T follicular helper cell (primary cell): ENCODE measurements at places on chromosomes 1 and 21.
A peak's percentile ranks its signal among the peaks of the same experiment; 100 is the strongest.

DNA sequence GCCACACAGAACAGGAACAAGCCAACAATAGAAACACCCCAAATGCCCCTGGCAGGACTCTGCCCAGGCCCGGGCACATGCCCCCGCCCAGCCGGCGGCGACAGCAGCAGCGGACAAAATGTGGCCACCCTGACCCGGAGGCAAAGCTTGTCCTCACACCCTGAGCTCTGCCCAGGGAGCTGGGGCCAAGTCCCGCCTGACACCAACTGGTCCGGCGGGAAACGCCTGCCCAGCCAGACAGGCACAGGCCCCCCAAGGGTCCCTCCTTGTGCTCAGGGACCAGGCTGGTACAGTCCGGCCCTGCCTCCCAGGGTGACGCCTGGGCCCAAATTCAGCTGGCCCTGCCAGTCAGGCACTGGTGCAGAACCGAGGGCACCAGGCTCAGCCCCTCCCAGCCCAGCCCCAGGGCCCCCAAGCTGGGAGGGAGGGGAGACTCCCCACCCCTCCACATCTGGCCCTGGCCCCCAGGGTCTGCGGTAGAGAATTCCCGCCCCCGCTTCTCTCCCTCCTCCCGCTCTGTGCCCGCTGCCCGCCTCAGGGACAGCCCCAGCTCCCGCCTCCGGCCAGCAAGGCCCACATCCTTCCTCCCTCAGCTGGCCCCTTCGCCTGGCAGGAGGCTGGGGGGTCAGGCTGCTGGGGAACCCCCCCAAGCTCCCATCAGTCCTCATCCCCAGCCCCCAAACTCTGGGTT, 2.0 kb downstream of the AHDC1 start:
- DNase-seq: no peak

GRCh38 chr1:230778916-230779590, 31.9 kb downstream of the CAPN9 start:
- no peak for DNase-seq

- DNase-seq: no peak
Observed at GRCh38 chr1:28064064-28064463, 24.3 kb downstream of the EYA3 start.

GRCh38 chr1:115179397-115180079, 90.2 kb upstream of the TSPAN2 start:
- no peak for DNase-seq

GRCh38 chr1:13951793-13952751, 252.1 kb downstream of the PRDM2 start:
- DNase-seq: no peak

DNA sequence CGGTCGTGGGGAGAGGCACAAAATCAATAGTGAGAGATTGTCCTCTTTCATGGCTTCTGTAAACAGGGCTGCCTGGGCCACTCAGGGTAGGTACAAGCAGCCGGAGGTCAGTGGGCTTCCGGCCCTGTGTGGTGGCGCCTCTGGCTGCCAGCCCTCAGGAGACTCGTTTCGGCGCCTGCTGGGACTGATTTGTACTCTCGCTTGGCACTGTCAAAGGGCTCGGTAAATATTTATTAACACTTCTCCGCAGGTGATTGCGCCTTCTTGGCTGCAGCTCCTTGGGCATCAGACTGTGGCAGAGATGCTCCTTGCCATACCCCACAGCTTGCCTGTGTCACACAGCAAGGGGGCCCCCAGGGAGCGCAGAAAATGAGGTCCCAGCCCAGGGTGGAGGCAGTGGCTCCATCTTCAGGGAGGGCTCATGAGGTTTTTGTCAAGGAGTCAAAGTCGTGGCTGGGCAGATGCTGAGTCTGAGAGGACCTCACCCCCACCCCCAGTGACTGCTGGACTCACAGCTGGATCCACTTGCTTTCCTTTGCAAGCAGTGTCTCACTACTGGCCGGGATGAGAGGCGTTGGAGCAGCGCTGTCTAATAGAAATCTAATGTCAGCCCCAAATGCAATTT, 262.5 kb downstream of the GRIK3 start:
- no peak for DNase-seq

DNA sequence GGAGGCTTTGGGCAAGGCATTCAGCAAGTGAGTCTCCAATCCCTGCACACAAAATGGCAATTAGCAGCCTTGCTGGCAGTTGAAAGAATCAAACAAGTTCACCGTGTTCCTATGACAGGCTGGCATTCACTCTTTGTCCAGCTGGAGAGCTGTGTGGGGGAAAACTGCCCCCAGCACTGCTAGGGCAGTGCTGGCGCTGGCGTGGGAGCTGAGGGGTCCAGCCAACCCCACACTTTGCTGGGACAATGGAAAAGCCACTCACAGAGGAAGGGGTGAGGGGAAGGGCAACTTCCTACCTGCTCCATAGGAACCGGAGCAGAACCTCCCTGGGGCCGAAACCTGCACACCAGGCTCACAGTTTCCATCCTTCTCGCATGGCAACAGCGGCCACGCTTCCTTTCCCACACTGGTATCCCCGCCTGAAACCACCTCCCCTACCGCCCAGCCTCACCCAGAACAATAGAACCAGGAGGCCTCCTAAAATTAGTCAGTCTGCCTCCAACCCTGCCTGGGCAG, 26.7 kb upstream of the KCNN3 start:
- no peak for DNase-seq

GRCh38 chr21:38120984-38121855, 135.6 kb upstream of the KCNJ15 start:
- no peak for DNase-seq

GRCh38 chr1:48876330-48876785, 99.7 kb upstream of the BEND5 start:
- DNase-seq: no peak

DNA sequence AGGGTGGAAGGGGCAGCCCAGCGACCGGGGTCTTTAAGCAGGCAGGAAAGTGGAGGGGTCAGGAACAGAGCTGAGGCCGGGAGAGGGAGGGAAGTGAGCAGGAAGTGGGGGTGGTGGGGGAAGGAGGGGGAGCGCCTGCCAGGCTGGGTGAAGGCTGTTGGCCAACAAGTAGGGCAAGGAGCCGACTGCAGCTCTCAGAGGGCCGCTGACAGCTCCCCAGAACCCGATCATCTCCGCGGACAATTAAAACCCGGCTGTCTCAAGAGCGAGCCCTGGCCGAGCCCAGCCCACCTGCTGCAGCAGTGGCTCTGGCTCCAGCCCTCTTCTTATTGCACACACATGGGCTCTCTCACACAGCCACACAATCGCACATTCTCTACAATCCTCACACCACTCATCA, 51.6 kb downstream of the GRIK3 start:
- DNase-seq: no peak

GRCh38 chr1:13546791-13547190, 33.0 kb upstream of the LRRC38 start:
- DNase-seq: no peak

DNA sequence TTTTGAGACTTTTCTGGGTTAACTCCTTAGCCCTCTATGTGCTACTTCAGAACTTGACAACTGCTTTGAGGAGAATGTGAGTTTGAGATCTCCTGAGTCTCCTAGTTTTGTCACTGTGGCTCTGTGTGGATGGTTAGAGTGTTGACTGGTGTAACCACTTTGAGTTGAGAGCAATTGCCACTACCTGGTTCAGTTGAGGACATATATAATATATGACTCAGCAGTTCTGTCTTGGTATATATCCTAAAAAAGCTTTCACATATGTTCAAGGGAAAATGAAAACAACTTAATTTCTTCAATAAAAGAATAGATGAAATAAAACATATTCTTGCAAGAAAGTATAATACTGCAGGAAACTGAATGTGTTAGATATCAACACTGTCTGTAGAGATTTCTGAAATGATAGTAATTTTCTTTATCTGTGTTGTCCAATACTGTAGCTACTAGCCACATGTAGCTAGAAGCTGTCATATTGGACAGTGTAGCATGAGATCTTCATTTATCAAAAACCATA, 96.7 kb upstream of the QSOX1 start:
- no peak for DNase-seq

DNA sequence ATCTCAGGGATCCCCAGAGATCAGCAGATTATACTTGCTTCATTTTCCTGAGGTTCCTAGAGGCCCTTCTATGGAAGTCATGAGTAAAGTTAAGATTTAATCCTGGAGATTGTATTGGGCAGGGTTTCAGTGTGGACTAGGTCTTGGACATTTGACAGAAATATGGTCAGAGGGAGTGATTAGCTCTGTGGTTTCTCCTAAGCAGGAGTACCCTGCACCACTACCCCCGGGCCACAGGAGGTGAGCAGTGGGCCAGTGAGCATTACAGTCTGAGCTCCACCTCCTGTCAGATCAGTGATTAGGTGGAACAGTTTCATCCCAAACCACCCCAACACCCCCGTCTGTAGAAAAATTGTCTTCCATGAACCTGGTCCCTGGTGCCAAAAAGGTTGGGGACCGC, 43.2 kb downstream of the PHACTR4 start:
- no peak for DNase-seq

DNA sequence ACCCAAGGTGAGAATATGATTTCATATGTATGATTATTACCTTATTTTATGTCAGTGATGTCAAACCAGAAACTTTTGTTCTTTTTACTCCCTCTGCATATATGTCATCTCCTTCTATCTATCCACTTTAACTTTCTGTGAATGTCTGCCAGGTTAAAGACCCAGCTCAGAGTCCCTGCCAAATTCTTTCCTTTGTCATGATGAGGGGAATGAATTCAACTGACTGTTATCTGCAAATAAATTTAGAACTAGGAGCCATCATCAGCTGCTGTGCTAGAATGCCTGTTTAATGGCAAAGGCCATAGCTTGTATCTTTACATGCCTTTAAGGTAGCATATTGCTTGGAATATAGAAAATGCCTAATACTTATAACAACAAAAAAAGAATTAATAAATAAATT, 815.6 kb upstream of the NEGR1 start:
- DNase-seq: no peak

- DNase-seq: no peak
Observed at GRCh38 chr21:46219591-46220239, 8.9 kb downstream of the LSS start.

- no peak for DNase-seq
Observed at GRCh38 chr1:62438163-62438562, 1.3 kb downstream of the USP1 start.

- no peak for DNase-seq
Observed at GRCh38 chr1:216425577-216425976, 2.3 kb upstream of the USH2A start.

GRCh38 chr1:225981714-225982113, 17.4 kb downstream of the SDE2 start:
- DNase-seq: no peak

- DNase-seq: no peak
Observed at GRCh38 chr1:53617851-53618499, 121.0 kb downstream of the GLIS1 start.

- no peak for DNase-seq
Observed at GRCh38 chr21:27840262-27840661, 873.4 kb upstream of the ADAMTS5 start.

- no peak for DNase-seq
Observed at GRCh38 chr1:17184161-17184665, 20.7 kb upstream of the PADI1 start.

- DNase-seq: no peak
Observed at GRCh38 chr1:170414989-170415709, 116.8 kb upstream of the GORAB start.

DNA sequence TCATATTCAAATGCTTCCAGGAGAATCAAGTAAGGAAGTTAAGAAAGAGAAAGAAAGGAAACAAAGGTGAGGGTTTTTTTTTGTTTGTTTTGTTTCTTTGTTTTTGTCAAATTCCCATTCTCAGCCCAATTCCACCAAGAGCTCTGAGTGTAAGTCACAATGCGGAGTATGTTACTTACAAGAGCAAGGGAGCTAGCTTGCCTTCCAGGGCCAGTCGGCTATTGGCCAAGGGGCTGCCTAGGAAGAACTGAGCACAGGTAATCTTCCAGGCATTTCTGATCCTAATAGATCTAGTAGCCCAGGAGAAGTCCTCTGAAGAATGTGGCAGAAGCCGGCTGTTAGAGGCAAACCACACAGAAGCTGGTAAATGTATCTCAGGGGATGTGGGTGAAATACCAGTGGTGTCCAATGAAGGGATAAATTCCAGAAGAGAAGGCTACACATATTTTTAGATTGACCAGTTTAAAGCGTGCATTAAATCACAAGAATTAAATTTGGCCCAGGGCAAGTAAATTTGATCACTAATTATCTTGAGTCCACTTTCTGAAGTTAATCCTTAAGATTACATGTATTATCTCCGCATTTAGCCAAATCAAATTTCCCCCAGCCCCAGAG, 239.6 kb upstream of the ADAMTS5 start:
- DNase-seq: no peak

- DNase-seq: peak; percentile 64
Observed at GRCh38 chr1:6259491-6260362, 1.2 kb downstream of the GPR153 start.
